ENCODE measurements at places on chromosomes 3 and 15. TPM values are rescaled to one million over a fixed set of nuclear protein-coding genes. Genes with fewer than 3 reads are reported as not detected.

The GCNT3 gene
- total RNA-seq = 153 TPM

The CTXND1 gene
- 0.01 TPM for total RNA-seq

The CPNE9 gene
- 0.14 TPM for total RNA-seq

The LRRC31 gene
- not detected for total RNA-seq

The SAXO2 gene
- total RNA-seq = 3.2 TPM

The TRIM42 gene
- not detected for total RNA-seq

The GOLGA8J gene
- 0.06 TPM for total RNA-seq

The LRRC58 gene
- total RNA-seq = 16.1 TPM

The CLDN18 gene
- total RNA-seq = not detected

The TPRG1 gene
- total RNA-seq = 0.21 TPM

The FAM174B gene
- 7.6 TPM for total RNA-seq

The CHDH gene
- total RNA-seq = 1.9 TPM

The SPATA12 gene
- total RNA-seq = 0.47 TPM

The MYNN gene
- 11.7 TPM for total RNA-seq

The LHFPL4 gene
- total RNA-seq = 0.12 TPM

Measured in A549 treated with CORT108297 at 1 μM for 4 hours (cell line).